ENCODE measurements at places on chromosomes 1 and 21.

GRCh38 chr1:9842781-9843575, 19.2 kb upstream of the CLSTN1 start:
- peak; percentile 72 for DNase-seq

- DNase-seq = no peak
Observed at GRCh38 chr21:32965129-32965680, 60.5 kb upstream of the OLIG2 start.

DNA sequence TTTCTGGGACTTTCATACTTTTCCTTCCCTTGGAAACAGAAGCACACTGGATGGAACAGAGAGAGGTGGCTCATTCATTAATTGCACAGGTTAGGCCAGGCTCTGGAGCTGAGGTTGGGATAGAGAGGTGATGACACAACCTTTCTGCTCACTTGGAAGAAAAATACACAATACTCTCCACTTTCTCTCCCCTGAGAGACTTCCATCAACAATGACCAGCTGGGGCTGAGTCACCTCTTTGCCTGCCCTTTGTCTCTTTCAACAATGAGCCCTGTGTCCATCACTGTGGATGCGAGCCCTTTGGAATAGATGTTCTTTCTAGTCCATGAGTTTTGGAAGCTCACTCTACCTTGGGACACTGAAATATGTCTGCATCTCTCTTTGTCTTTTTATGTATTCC, 43.1 kb downstream of the ATP2B4 start:
- DNase-seq = no peak

DNA sequence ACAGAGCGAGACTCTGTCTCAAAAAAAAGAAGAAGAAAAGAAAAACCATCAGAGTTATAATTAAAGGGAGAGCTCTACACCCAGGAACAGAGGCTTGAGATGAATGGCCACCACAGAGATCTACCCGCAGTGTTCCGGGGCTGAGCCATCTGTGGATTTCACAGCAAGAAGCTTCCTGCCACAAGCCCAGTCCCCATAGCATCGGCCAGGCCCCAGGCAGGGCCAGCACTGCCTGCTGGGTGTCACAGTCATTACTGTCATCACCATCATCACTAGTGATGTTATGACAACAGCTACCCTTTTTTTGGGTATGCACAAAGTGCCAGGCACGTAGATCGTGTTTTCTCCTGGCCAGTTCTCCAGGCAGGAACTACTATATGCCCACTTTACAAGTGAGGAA, 111.6 kb upstream of the VAMP3 start:
- DNase-seq = no peak

DNA sequence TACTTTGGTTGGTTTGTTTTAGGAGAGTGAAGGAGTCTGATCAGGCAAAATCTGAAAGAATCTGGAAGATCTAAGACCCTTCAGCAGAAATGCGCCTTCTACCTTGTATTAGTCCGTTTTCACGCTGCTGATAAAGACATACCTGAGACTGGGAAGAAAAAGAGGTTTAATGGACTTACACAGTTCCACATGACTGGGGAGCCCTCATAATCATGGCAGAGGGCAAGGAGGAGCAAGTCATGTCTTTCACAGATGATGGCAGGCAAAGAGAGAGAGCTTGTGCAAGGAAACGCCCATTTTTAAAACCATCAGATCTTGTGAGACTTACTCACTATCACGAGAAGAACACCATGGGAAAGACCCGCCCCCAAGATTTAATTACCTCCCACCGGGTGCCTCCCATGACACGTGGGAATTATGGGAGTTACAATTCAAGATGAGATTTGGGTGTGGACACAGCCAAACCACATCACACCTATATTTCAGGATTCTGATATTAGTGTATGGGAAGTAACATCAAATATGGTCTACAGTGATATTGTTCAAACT, 99.3 kb downstream of the GLUL start:
- DNase-seq = no peak

GRCh38 chr1:184509105-184509504, 122.3 kb downstream of the C1orf21 start:
- DNase-seq = no peak
